ENCODE measurements at places on chromosomes 7 and 10.

- peak; percentile 77 for DNase-seq
These were observed 117.4 kb downstream of the INPP5A start for GRCh38 chr10:132654708-132655661.

DNA sequence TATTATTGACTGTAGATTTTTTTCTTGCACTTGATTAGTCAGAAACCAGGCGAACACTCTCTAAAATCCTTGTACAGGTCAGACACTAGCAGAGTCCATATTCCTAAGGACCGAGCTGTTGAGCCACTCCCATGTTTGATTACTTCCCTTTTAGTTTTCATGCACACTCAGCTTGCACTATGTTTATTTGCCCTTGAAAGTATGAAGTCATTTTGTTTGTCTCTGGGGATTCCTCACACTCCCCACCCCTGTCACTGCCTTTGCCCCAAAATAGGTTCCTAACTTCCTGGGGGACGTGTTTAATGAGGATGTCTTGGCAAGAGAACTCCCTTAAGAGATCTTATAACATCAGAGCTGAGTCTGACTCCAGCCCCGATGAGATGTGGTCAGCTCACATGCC lies 182.1 kb downstream of the EVX1 start:
- DNase-seq: no peak

GRCh38 chr10:49072166-49072885 lies 43.0 kb downstream of the VSTM4 start:
- no peak for DNase-seq

DNA sequence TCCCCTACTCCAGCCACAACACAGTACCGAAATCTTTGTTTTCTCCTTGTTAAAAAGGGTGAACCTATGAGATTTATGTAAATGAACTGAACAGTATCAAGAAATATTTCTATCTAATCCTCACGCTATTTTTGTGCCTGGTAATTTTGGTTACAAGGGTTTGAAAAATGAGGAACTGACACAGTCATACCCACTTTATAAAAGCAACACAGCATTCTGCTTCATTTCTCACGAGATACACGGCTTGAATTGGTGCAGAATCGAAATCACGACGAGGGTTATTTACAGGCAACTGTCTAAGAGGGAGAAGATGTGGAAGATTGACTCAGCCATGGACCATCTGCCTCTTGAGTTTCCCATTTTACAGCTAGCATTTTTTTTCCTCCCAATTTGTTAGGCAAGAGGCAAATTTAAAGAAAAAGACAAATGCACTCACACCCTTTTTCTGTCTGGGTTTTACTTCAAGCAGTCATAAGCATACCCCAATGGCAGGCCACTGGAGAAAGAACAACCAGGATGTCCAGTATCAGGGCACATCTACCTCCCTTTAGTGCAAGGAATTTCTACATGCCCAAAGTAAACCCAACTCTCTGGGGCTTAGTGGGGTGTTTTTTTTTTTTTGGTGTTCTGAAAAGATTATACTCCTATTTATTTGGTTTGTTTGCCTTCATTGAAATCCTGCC lies 108.1 kb downstream of the ITGB8 start:
- no peak for DNase-seq

DNA sequence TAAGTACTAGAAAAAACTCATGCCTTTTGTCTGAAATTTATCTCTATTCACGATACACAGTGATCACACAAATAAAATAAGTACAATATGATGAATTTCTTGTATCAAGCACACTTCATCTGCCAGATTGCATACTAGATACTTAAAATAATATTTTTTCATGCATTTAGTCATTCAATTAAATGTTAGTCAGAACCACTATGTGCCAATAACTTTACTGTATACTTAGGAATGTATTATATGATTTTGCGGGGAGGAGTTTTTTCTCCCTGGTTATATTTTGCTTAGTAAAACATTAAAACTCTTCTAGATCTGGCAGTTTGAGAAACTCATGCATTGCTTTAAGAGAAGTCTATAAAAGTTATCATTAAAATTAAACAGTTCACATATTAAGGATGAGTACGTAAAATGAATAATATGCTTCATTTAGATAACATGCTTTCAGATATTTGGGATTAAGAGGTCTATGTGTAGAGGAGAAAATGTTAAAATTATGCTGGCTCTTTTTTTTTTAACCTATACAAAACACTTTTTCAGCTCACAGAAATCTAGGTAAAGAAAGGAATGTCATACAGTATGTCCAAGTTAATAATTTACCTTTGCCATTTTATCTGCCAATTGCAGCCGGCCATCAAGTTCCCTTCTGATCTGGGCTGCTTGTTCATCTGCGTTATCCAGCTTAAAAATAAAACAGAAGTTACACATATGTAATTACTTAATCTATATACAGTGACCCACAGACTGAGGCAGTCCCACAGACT lies 70.1 kb downstream of the RNF133 start:
- DNase-seq: peak; percentile 5

DNA sequence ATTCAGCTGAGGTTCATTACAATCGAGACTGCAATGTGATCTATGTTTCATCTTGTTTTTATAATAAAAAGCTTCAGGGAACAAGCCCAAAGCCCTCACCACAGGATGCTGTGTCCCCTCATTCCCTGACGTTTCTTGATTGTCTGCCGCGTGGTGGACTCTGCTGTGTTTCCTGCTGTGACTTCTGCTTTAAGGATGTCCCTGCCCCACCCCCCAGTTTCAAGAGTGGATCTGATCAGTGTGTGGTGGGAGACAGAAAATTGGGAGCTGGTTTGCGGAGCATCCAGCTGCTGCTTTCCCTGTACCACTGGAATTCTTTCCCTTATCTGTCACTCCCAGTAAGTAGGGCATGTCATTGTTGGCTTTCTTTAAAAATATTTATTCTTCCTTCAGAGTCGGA lies 86.2 kb downstream of the CREM start:
- DNase-seq: no peak

- DNase-seq: no peak
These were observed 4.3 kb downstream of the VPS37D start for GRCh38 chr7:73671857-73672445.

- DNase-seq: no peak
These were observed 23.5 kb downstream of the OGDH start for GRCh38 chr7:44629829-44630522.
